ENCODE measurements at places on chromosomes 2 and 18.

DNA sequence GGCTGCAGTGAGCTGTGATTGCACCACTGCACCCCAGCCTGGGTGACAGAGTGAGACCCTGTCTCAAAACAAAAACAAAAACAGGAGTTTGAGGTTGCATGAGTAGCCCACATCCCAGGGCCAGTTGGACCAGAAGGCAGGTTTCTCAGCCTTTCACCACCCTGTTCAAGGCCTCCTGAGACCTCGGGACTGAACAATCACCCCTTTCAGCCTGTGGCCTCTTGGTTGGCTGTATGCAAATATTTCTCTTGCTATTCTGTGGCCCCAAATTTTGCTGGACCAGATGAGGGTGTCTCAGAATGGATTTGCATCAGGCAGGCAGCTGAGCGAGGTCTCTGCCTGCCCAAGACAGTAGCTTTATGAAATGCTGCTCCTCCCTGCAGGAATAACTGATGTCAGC lies 56.9 kb downstream of the DPYSL5 start:
- DNase-seq, result no peak

GRCh38 chr2:136238286-136239078 lies 120.5 kb upstream of the CXCR4 start:
- DNase-seq, result no peak

DNA sequence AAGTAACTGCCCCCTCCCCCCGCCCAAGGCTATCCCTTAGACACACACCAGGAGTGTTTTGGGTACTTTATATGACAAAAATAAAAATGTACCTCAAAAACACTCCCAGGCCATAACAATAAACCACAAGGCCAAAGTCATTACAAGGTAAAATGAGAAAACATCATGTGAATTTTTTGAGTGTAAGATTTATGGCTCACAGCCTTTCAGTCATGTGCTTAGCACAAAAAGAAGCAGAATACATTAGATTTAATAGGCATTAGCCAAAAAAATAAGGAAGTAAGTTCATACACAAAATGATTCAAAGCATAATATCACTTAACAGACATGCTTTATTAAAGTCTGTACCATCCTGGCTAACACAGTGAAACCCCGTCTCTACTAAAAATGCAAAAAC lies 103.7 kb downstream of the CACNB4 start:
- DNase-seq, result no peak

DNA sequence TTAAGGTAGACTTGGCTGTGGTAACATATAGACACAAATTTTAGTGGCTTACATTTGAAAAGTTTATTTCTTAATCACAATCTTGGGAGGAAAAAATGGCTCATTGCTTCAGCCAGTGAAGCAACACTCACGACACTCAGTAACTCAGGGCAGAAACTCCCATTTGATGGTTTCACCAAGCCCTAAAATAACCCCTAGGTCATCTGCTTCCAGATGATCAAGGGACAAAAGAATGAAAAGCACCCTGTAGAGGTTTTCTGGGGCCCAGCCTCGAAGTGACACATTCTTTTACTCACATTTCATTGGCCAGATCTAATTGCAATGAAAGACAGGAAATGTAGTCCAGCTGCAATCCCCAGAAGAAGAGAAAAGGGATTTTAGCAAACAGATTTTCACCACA lies 275.9 kb downstream of the TMX3 start:
- DNase-seq, result no peak

DNA sequence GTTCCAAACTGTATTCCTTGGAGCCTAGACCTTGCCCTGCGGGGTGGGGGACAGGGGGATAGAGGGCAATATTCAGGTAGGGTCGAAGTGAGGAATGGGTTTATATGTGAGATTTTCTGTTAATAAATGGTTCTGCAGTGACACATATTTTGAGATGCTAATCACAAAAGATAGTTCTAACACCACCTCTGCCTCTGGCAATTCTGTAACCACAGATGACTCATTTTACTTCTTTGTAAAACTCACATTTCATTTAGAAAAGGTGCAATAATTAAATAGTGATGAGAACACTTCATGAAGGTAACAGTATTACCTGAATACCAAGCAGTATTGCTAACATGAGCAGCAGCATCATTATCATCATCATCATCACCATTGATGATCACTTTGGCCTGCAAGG lies 306.6 kb downstream of the SUCLG1 start:
- DNase-seq, result no peak

DNA sequence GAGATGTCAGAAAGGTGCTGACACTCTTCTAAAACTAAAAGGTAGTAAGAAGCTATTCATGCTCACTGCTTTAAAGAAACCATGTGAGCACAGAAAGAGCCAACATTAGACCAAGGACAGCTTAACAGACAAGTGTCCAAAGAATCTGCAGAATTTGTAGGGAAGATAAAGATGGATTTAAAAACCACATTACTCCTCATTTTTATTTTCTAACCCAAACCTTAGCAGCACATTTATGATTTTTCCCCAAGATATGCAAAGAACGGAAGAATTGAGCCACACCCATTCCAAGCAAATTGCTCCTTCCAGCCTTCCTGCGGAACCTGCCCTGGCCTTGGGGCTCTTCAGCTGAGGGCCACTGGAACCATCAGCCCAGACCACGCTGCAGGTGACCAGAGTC lies 26.9 kb downstream of the MBP start:
- no peak for DNase-seq

DNA sequence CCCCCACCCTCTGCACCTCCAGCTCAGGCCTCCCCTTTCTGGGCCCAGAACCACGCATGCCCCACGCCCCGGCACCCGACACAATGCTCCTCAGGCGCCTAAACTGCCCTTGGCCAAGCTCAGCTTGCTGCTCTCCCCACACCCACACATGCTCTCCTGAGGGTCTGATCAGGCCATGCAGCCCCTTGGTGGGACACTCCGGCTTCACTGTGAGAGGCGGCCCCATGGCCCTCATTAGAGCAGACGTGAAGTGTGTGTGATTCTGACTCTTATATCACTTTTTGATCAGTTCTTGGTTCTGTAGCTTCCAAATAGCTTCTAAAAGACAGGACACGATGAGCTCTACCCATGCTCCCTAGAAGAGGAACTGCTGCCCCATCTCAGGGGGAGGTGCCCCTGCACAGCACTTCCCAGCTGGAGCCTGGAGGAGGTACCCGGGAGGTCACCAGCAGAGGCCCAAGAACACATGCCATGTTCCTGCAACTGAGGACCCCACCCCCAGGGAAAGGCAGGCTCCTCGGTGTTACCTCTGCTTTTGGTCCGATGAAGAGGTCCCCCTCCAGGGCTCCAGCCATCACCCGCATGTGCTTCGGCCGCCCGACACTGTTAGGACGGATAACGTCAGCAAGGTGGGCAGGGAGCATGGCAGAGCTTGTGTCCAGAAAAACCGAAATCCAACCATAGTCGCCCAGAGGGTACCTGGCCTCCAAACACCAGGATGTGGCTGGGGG lies 3.6 kb downstream of the ACTR1B start:
- no peak for DNase-seq

- no peak for DNase-seq
Observed at GRCh38 chr2:189579585-189580186, 900 bp downstream of the SLC40A1 start.

DNA sequence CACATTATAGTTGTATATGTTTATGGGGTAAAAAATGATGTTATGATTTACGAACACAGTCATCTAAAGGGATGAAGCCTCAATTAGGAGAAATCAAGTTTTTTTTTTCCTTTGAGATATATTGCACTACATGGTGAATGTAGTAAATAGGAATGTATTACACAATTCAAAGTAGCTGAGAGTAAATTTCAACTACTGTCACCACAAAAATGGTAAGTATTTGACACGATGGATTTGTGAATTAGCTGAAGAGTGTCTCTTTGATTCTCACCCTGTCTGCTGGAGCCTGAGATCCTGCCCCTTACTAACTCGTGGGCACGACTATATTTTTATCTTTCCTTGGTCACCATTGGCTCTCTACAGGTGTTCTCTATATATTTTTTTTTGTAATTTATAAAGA lies 540.4 kb upstream of the DSEL start:
- no peak for DNase-seq

- no peak for DNase-seq
Observed at GRCh38 chr18:76463358-76463757, 31.7 kb downstream of the ZNF516 start.

DNA sequence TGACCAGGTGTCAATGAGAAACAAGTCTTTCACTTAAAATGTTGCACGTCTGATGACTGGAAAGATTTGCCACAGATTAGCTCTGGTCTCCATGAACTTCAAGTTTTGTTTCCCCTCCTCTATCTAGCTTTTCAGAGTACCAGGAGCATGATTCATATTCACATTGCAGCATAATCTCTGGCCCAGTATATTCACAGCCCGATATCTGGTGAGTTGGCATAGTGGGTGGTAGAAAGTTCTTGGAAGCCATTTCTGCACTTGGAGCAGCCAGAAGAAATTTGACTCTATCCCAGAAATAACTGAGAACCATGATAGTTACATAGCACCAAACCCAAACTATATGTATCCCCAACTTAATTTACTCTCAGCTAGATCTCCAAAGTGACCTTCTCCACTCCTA lies 503.9 kb downstream of the PID1 start:
- DNase-seq, result no peak

GRCh38 chr2:34602262-34602661 lies 1003.2 kb upstream of the FAM98A start:
- DNase-seq, result no peak

GRCh38 chr2:127607399-127607908 lies 38.5 kb upstream of the GPR17 start:
- no peak for DNase-seq

DNA sequence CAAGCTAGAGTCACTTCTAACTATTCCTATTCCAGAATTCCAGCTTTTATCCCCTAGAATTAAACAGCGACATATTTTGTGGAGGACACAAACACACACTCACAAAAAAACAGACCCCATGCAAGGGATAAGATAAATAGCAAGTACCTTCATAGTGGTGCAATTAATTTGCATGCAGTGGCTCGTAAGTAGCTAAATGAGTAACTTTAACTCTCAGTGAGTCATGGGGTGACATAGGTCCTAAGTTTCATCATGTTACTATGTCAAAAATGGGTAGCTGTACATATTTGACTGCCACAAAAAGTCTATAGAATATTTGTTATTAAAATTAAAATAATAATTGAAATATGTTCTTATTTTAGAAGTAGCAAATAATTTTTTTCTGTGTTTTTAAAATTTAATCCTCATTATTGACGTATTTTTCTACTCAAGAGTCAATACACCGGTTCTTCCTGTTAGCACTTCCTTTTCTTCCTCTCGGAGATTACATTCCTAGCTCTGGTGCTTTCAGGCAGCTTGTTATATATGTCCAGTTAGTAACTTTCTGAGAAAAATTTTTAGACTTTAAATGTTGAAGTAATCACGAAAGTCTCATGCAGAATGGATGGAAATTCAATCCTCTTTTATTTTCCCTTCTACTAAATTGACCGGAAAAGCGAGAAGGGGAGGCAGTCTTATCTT lies 247.0 kb downstream of the KCNH7 start:
- no peak for DNase-seq

DNA sequence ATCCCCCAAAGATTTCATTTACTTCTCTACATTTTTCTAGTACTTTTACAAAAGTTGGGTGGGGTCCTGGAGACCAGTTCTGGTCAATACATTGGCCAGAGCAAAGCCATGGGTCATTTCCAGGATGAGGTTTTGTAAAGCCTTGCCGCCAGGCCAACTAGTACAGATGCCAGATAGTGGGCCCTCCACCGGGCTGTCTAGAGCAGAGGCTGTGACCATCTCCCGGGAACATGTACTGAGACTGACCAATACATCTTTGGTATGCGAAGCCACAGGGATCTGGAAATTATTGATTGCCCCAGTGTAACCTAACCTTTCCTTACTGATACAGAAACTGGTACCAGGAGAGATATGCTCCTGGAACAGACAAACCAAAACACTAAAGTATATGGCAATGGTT lies 599.2 kb downstream of the ADCYAP1 start:
- no peak for DNase-seq

GRCh38 chr2:162475661-162476060 lies 131.7 kb downstream of the GCA start:
- DNase-seq, result no peak

- DNase-seq, result no peak
Observed at GRCh38 chr2:17972991-17973390, 94.5 kb downstream of the KCNS3 start.

GRCh38 chr2:219404291-219404910 lies 13.8 kb upstream of the DES start:
- no peak for DNase-seq

GRCh38 chr2:24423095-24423494 lies 62.8 kb upstream of the ITSN2 start:
- no peak for DNase-seq

GRCh38 chr2:191176801-191177438 lies 26.1 kb upstream of the STAT4 start:
- DNase-seq, result no peak

- no peak for DNase-seq
Observed at GRCh38 chr2:237873897-237874551, 14.6 kb downstream of the RAMP1 start.

DNA sequence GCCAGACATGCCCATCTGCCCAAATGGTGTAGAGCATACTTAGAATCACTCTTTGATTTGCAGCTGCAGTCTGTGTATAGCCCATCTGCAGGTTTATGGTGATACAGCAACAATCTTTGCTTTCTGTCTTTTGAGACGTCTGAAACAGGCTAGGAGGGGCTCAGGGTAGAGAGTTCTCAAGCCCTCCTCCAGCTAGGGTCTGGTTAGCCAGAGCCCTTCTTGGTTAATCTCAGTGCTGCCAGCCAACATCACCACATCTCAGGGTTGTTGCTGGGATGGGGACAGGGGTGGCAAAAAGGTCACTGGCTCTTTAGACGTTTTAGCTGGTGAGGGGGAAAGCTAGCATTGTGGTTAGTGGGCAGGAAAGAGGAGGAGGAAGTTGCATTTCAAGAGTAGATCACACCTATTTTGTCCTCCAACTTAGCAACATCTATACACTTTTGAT lies 136.6 kb upstream of the ACAA2 start:
- no peak for DNase-seq

DNA sequence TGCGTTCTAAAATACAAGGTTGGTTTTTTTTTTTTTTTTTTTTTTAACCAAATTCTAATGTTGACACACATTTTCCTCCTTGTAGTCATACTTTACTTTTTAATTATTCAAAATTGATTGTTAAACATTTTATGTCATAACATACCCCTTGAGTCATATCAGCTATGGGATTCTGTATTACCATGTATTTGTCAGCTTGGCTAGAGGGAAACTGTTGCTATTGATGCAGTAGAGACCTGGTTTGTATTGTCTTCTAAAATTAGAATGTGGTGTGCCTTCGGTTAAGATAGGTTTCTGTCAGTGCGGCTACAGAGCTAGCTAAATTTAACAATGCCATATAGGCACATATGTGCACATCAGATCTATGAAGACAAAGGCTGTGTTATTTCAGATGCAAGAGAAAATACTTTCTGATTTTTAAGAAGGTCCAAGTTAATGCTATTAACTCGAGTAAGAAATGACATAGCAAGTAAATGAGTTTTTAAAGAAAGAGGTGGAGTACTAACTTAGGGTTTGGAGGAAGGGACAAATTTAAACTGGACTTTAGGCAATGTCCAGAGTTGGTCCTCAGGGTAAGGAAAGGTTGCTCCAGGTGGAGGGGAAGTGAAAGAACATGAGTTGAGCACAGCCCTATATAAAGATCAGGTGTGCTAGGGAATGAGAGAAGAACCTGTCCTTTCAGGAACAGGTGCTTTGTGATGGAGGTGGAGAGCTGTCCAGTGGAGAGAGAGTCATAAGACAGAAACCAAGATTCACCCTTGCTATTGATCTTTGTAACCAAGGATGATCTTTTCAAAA lies 152.3 kb downstream of the PRPF40A start:
- DNase-seq, result no peak

Data from activated CD8-positive, alpha-beta memory T cell treated with anti-CD3 and anti-CD28 coated beads for 1 hour (primary cell).